Ureter (tissue), 1 donor: ENCODE measurements at places on chromosomes 7 and 10.

DNA sequence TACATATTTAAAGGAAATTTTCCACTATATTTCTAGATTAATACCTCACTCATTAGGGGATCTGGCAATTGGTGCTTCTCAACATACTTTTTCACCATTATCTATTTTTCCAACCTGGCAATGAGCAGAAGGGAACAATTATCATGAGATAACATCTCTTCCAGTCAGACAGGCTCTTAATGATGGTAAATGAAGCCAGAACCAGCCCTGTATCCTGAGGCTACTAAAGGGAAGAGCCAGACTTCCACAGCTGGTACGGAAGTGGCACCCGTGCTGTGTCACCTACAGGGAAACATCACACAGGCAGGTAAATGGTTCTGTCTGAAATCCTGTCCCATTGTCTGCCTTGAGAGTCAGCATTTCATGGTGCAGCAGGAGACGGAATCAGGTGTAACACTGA is 75.9 kb downstream of the ELMO1 start:
- DNase-seq: no peak

- DNase-seq: no peak
These were observed 350.9 kb upstream of the LRGUK start for GRCh38 chr7:133776266-133776665.

- peak; percentile 44 for DNase-seq
These were observed 1.7 kb downstream of the CDK6 start for GRCh38 chr7:92834507-92835260.

- DNase-seq: no peak
These were observed 57.3 kb downstream of the INPP5F start for GRCh38 chr10:119782981-119783664.

- DNase-seq: no peak
These were observed 213.9 kb downstream of the BAMBI start for GRCh38 chr10:28891058-28891713.

DNA sequence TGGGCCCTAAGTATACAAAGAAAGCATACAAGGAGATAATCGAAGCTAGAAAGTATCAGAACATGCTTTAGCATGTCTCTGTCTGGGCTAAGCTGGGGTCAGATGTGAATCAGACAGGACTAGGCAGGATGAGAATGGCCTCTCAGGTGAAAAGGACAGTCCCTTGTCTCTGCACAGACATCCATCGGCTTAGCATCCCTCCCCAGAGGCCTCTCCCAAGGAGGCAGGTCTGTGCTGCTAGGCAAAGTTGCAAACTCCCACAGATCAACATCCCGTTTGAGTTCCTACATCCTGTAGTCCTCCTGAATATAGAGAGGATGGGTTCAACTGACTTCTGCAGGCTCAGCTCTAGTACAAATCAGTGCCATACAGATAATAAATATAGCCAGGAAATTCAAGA is 24.5 kb downstream of the CHST15 start:
- no peak for DNase-seq

GRCh38 chr7:31029251-31030042 is 22.7 kb upstream of the ADCYAP1R1 start:
- no peak for DNase-seq

DNA sequence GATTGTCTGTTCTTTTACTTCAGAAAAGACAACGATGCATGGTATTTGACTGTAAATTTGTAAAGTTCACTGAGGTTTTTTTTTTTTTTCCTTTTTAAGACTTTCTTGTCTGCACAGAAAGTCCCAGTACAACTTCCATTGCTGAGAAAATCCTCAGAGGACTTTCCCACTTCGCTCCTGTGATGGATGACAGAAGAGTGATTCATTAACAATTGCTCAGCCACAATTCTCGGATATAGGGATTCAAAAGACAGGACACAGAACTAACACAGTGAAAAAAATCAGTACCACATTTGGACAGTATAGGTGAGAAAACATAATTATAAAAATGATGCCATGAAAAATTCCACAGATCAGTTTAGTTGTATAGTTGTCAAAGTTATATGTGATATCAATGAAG is 48.0 kb downstream of the SEC23IP start:
- no peak for DNase-seq

GRCh38 chr10:30491204-30491915 is 57.4 kb downstream of the MAP3K8 start:
- no peak for DNase-seq

GRCh38 chr7:112204499-112205342 is 1.5 kb downstream of the DOCK4 start:
- no peak for DNase-seq

DNA sequence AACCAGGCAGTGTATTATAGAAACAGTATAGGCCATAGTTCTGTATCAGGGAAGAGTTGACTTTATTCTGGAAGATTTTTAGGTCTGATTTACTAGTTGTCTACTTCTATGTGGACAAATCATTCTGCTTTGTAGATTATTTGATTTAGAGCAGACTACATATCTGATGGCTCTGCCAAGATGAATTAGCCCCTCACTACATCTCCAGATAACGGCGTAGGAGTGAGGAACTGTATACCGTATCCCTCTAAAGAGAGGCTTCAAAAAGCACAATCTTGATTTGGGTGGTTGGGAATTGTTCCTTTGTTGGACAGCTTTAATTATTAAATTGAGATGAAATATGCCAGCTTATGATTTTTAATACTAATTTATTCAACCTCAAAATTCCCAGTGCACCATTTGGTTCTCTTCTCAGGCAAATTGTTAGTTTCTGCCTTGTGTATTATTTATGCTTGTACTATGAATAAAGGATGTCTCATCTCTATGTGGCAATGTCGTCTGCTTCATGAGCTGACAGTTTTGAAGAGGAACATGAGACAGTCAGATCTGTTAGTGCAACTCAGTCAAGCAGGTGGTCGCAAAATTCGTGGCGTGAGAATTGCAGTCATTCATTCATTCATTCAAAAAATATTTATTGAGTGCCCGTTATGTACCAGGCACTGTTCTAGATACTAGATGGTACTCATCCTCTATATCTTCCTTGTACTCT is 422.8 kb downstream of the EXOC4 start:
- DNase-seq: no peak

GRCh38 chr7:120991581-120991980 is 3.1 kb downstream of the CPED1 start:
- DNase-seq: no peak

DNA sequence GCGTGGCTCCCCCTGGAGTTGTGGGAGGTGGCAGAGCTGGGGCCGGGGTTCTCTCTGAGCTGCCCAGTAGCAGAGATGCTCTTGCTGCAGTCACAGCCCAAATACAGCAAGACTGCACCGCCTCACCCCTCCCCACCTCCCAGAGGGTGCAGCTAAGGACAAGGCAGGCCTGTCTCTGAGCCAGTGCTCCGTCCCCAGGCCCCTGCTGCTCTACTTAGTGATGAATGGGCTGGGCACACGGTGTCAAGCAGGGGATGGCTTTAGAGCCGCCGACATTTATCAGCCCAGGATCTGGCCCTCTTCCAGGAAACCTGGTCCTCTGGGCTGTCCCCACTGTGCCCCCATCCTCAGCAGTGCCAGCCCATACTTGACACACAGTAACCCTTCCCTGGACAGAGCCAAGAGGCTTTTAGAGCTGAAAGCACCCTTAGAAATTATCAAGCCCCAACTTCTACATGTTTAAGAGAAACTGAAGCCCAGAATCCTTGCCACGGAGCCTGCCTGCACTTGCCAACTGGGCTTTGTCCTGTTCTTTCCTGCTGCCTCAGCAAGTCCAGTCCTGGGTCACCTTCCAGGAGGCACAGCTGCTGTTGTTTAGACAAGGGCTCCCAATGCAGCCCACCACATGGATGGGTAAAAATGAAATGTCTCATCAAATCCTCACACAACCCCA is 137.1 kb upstream of the UNC5B start:
- peak; percentile 49 for DNase-seq

DNA sequence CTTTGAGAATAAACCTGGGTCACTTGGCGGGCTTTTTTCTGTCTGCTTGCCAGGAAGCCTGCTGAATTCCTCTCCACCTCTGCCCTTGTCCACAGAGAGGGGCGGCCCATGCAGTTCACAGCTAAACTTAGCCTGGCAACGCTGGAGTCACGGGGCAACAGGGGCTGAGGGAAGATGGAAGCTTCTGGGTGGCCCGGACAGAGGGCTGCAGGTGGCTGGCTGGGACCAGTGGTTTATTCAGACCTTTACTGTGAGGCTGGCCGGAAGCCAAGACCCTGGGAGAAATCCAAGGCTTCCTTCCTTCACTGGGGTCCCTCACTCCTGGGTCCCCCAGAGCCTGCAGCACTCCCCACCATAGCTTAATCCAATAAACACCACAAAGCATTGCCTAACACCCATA is 17.0 kb downstream of the ITPRIP start:
- no peak for DNase-seq

DNA sequence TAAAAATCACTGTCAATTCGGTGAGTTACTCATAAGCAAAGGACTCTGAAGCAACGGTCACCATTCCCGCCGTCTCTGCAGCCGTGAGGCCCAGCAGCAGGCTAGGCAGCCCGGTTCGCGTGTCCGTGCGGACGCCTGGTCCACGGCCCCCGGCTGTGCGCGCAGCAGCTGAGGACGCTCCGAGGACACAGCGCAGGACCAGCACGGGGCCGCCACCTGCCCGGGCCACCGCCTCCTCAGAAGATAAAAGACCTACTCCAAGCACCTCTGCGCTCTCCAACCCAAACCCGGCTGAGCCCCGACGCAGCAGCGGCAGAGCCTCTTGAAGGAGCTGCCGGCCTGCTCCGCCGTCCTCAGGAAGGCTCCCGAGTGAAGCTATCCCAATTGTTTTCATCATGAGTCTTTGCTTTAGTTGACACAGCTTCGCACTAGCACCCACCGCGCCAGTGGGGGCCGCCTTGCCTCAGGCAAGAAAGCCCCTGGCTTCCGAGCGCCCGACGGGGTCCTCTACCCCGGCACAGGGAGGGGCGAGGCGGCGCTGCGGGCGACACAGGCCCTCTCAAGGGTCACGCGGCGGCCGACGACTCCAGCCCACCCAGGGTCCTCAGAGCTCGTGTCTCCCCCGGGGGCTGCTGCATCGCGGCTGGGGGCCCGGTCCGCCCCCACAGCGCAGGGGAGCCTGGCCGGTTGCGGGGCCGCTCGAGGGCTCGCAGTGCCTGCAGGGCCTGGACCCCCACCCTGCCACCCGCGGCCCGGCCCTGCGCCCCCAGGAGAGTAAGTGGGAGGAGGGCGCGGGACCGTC is 16.9 kb upstream of the GPR146 start:
- DNase-seq: no peak

GRCh38 chr10:72062382-72062781 is 26.0 kb downstream of the SPOCK2 start:
- DNase-seq: no peak

DNA sequence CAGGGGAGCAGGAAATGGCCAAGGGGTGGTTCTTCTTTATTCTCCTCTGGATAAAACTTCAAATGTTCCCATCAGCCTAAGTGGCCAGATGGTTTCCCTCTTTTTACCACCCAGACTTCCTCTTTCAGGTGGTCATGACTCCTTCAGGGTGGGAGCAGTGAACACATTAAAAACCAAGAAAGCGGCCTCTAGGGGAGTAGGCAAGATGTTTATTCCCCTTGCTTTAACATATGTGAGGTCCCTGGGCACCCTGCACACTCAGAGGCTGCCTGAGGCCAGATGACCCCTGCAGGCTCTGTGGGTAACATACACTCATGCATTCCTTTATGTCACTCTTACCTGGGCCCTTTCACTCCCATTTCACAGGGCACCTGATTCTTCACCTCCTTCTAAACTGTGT is 357.4 kb downstream of the ABCA13 start:
- DNase-seq: no peak

GRCh38 chr7:139656387-139656786 is 121.4 kb downstream of the HIPK2 start:
- DNase-seq: no peak

DNA sequence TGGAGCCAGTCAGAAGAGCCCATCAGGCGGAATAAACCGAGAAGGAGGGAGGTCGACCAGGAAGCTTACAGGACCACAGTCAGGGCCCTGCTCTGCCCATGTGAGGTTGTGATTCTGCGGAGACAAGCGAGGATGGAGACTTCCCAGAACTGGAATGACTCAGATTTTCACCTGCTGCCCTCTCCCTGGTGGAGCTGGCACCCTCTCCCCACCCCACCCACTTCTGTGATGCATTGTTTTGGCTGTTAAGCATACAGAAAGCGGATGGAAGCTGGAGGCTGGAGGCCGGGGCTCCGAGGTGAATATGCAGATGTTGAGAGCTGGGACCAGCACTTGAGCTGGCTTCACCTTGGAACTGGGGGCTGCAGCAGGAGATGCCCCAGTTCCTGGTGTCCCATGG is 57.4 kb downstream of the NPTX2 start:
- no peak for DNase-seq

- no peak for DNase-seq
These were observed 114.7 kb upstream of the ANKRD30A start for GRCh38 chr10:37010741-37011140.

GRCh38 chr10:85614566-85614965 is 752.0 kb downstream of the GRID1 start:
- no peak for DNase-seq

GRCh38 chr10:49756641-49757040 is 5.5 kb downstream of the OGDHL start:
- DNase-seq: no peak

- no peak for DNase-seq
These were observed 32.0 kb downstream of the NPVF start for GRCh38 chr7:25196132-25196896.

GRCh38 chr10:19811540-19811939 is 4.7 kb upstream of the PLXDC2 start:
- DNase-seq: peak; percentile 51

DNA sequence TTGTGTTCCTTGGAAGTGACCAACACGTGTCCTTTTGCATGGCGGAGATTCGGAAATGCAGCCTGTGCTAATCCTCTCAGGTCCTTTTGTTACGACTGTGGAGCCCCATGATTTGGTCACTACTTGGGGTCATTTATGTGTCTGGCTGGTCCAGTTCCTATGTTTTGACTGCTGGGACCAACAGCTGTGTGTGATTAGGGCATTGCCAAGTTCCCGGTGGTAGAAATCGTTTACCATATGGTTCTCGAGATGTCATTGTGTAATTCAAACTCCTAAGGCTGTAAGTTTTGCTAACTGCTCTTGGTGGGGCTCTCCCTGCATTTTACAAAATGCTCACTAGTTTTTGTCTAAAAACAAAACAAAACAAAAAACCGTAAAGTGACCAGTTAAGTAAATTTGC is 62.0 kb downstream of the CCNY start:
- DNase-seq: no peak

GRCh38 chr10:121675344-121675743 is 77.1 kb upstream of the FGFR2 start:
- DNase-seq: no peak

DNA sequence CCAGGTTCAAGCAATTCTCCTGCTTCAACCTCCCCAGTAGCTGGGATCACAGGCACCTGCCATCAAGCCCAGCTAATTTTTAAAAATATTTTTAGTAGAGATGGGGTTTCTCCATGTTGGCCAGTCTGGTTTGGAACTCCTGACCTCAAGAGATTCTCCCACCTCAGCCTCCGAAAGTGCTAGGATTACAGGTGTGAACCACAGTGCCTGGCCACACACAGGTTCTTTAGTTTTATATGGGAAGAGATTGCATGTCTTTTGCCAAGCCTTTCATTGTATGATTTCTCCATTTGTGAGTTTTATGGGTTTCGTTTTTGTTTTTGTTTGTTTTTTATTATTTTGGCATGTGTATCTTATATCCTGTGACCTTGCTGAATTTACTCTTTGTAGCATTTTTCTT is 40.9 kb downstream of the C1GALT1 start:
- no peak for DNase-seq

- DNase-seq: no peak
These were observed 4.9 kb upstream of the COL17A1 start for GRCh38 chr10:104090611-104091010.
